ENCODE measurements at places on chromosomes 12 and 14.

GRCh38 chr14:67418401-67419191 lies 6.6 kb upstream of the PLEK2 start:
- no peak for DNase-seq

- DNase-seq = peak; percentile 92
These were observed 58.2 kb upstream of the BEGAIN start for GRCh38 chr14:100645196-100645981.

GRCh38 chr14:35932136-35932535 lies 106.0 kb downstream of the BRMS1L start:
- no peak for DNase-seq

GRCh38 chr12:20822415-20822814 lies 11.9 kb downstream of the SLCO1B3 start:
- no peak for DNase-seq

DNA sequence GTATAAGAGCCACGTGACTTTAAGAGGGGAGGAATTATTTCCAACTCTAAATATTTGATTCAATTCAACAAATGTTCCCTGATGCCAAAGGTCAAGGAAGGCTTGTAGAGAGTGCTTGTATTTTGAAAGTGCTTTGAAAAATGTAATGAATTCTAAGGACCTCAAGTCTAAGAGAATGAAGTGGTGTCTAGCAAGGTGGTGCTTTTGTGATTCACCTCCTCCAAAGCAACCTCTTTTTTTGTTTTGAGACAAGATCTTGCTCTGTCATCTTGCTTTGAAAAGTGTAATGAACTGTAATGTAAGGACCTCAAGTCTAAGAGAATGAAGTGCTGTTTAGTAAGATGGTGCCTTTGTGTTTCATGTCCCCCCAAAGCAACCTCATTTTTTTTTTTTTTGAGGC lies 13.7 kb downstream of the AK7 start:
- no peak for DNase-seq

Data from H9 (cell line).